ENCODE measurements at places on chromosomes 3 and 15.

DNA sequence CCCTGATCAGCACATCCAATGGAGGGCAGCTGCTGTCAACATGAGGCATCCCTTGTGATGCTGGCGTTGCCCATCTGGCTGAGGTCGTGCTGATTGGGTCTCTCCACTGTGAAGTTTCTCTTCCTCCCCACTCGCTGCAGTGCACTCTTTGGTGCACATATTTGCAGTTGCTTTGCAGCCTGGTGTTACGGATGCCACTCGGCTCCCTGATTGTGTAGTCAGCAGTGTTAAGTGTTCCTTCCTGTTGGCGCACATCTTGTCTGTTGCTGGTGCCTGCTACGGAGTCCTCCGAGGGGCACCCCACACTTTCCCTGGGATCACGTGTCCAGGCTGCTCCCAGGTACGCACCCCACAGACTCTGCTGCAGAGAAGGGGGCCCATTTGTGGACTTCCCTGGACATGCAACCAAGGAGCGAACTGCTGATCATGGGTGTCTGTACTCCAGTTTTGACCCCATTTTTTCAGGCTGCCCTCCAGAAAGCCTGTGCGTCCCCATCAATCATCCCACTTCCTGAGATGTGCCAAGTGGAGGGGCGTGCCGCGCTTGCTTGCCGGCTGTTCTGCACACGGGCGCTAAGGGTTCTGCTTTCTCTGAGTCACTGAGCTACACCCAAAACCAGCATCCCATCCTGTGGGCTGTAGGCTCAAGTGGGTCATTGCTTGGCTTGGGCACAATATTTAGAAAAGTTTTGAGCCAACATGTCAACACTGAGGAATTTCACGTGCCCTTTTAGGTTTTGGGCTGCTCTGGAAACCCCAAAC is 98.6 kb downstream of the FBLN2 start:
- DNase-seq: peak; percentile 23

DNA sequence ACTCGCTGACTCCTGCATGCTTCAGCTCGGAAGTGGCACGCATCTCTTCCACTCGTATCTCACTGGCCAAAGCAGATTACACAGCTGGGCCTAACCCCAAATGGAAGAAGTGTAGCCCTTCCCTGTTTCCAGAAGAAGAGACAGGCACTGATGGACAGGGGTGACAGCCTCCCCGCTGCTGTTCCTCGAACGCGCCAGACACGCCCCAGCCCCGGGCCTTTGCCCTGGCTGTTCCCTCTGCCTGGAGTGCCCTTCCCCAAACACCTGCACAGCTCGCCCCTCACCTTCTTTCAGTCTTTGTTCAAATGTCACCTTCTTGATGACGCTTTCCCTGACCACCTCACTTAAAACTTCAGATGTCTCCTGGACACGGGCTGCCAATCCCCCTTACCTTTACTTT is 26.0 kb upstream of the CYP11A1 start:
- DNase-seq: no peak

GRCh38 chr15:43253431-43254403 is 13.0 kb downstream of the TGM5 start:
- no peak for DNase-seq

DNA sequence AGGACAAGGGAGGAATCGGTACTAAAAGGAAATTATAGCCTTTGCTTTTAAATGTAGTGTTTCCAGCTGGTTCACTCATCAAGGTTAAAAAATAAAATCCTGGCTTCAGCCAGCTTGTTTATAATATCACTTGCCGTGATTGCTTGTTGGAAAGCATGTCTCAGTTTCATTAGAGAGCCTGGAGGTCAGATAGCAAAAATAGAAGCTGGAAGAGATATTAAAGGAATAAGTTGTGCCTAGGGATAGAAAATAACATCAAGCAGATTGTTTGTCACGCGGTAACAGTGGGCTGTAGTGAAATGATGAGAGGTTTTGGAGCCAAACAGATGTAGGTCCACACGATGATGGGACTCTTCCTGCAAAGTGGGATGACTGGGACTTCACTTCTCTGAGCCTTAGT is 17.7 kb upstream of the SLMAP start:
- DNase-seq: no peak

DNA sequence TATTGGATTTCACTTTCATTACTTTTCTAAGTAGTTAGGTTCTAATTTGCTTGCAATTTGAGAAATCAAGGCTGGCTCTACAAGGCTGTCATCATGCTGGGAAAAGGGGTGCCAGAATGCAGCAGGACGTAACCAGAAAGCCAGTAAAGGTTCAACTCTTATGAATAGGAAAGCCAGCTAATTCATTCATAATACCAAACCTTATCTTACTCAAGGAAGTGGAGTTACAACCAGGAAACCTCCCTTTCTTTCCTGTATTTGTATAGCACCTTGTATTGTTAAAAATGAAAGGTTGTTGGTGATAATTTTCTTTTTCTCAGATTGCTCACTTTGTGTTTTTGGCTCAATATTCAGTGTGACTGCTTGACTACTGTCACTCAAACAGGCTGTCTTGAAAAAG is 109.4 kb downstream of the FILIP1L start:
- DNase-seq: no peak

GRCh38 chr15:66212563-66212921 is 41.0 kb downstream of the MEGF11 start:
- DNase-seq: no peak

GRCh38 chr3:148631124-148631903 is 66.4 kb upstream of the AGTR1 start:
- peak; percentile 30 for DNase-seq

DNA sequence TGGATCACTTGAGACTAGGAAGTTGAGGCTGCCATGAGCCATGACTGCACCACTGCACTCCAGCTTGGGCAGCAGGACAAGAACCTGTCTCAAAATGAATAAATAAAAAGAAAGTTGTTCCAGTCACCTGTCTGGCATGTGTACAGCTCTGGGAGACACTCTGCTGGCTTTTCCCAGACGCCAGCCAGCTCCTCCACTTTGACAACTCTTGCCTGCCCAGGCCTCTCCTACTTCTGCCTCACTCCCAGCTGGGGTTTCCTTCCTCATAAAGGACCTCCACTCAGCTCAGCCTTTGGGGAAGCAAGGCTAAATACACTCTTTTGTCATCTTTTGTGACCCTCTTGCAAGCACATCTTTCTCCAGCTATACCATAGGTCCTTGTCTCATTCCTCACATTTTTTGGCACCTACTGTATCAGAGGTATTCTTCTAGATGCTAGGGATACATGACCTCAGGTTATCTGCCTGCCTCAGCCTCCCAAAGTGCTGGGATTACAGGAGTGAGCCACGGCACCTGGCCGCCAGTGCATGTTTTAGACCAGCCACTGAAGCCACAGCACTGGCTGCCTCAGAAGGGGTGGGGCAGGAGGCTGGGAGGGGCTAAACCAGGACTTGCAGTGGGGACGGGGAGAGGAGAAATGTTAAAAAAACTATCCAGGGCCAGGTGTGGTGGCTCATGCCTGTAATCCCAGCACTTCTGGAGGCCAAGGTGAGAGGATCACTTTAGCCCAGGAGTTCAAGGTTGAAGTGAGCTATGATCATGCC is 10.0 kb upstream of the ELP6 start:
- DNase-seq: no peak

DNA sequence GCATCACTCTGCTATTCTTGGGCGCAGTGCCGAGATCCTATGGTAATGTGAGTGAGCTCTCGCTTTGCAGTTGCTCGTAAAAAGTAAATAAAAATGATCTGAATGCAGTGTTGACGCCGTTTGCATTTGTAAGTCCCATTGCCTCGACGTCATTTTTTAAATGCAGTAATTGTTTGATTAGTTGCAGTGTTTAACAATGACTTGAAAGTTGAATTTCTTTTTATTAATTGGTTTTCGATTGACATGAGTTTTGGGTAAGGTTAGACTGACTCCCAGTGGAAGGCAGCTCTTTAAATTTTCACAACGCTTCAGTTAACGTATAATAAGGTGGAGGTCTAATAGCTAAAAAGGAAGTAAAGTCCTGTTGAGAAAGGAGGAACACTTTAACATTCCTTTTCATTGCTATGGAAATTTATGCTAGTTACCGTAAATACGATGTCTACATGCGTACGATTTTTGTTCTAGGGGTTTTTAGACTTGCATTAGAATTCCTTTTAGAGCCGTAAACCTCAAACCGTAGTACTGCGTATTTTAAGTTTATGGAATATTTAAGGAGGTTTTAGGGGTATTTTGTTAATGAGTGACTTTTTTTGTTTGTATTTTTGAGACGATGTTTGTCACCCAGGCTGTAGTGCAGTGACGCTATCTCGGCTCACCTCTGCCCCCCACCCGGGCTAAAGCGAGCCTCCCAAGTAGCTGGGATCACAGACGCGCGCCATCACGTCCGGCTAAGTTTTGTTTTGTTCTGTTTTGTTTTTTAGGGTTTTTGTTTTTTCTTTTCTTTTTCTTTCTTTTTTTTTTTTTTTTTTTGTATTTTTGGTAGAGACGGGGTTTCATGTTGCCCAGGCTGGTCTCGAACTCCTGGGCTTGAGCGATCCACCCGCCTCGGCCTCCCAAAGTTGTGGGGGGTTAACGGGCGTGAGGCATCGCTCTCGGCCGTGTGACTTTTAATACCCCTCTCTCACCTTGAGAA is 1.4 kb downstream of the MORF4L1 start:
- no peak for DNase-seq

DNA sequence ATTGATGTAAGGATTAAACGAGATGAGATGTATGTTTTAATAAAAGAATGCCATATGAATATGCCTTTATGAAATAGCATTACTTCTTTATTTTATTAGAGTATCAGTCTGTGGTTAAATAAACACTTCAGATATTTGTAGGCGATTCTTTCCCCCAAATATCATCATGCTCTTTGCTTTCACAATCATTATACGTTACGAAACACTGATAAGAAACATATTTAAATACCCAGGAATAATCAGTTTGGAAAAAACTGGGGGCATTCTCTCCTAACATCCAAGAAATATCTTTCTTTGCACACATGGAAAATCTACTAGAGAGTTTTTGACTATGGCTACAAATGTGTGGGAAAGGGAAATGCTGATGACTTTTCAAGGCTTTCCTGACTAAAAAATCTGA is 4.4 kb upstream of the PLAAT1 start:
- no peak for DNase-seq

DNA sequence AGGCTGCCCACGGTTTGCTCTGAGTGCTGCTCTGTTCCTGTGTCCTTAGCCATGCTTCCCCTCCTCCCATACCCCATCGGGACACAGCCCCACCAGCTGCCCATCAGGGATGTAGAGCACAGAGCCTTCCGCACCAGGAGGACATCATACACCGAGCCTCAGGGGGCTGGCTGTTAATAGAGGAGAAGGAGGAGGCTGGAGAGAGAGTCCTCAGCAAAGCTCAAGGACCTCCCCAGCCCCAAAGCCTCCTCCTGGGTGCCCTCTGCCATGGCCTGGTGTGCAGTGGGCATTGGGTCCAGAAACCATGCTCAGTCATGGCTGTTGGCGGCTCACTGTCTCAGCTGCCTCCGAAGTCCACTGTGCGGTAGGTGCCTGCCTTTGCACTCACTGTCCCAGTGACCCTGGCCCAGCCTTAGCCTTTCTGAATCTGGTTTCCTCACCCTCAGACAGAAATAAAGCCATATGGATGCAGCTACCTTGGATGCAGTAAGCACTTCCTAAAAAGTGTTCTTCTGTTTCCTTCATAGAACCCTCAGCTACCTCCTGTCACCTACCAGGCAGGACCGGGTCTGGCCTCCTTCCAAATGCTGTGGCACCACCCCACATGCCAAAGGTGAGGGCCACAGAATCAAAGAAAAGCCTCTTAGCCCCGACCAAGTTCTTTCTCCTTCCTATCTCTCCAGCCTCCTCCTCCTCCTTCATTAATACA is 53.9 kb downstream of the ACAD9 start:
- no peak for DNase-seq

- no peak for DNase-seq
Observed at GRCh38 chr3:42210726-42211125, 55.3 kb downstream of the CCK start.

- no peak for DNase-seq
Observed at GRCh38 chr3:178084938-178085816, 451.1 kb upstream of the KCNMB2 start.

DNA sequence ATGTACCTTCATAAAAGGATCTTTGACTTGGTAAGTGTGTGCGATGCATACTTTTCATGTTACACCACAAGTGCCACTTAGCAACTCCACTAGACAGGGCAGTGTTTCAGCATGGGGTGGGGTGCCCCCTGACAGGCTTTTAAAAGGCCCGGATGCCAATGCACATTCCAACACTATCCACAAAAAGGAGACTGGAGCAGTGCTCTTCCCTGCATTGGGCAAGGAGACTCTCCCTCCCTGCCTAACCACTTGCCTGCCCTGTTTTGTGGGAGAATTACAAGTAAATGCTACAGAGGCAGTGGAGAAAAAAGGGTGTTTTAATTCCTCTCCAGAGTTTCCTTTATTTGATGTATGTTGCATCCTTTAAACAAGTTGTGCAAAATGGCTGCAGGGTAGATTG is 1.7 kb upstream of the RARB start:
- DNase-seq: no peak

GRCh38 chr3:48222616-48223513 is at the start of gene CAMP:
Gene CAMP, plus strand, starts transcription at chr3:48223495. Its CDS starts 17 bp downstream, at chr3:48223512.
- no peak for DNase-seq

- DNase-seq: no peak
Observed at GRCh38 chr3:170162630-170163029, 18.9 kb downstream of the PHC3 start.

DNA sequence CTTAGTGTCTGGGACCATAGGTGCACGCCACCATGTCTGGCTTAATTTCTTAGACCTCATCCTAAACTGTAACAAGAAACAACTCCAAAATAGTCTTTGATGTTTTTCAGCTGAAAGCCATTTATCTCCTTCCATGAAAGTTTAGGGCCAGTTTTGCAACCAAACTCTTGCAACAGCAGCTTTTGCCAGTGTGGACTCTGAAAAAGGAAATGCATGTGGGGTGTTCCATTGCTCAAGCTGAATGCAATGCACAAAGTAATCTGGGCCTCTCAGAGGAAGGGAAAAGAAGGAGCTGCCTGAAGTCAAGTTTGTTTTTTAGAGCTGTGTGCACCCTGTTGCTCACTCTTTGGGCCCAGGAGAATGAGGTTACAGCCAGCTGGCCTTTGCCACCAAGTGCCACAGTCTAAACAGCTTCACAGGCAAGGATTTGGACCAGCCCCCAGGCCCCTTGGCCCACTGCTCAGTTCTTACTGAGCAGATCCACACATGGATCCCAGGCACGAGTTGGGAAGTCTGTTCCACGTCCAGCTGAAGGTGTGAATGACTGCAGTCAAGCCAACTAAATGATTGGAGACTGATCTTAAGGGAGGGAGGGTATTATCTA is 212.3 kb upstream of the LRRFIP2 start:
- DNase-seq: no peak

GRCh38 chr3:151443583-151443982 is 17.3 kb downstream of the IGSF10 start:
- no peak for DNase-seq

GRCh38 chr3:87674397-87675161 is 384.2 kb downstream of the CGGBP1 start:
- DNase-seq: peak; percentile 15
